Esophagus muscularis mucosa (tissue), 4 donors: ENCODE measurements at places on chromosomes 16 and 17. TPM values are rescaled to one million over a fixed set of nuclear protein-coding genes. Genes with fewer than 3 reads are reported as not detected.

- peak; percentile 57 for DNase-seq
Observed at GRCh38 chr16:53494636-53495035, 8.4 kb downstream of the AKTIP start.

DNA sequence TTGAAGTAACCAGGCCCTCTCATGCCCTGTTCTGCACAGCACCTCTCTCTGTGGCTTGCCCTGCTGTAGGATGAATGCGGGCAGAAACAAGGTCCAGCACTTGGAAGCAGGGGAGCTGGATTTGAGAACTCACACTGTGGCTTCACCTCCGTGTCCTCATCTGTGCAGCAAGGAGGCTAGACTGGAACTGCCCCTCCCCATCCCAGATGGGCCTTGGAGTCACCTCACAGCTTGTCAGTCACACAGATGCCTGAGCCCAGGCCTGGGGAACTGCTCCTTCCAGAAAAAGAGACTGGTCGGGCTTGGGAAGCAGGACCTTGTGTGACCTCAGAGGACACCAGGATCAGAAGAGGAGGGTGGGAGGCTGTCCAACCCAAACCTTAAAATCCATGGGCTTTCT, 180.8 kb downstream of the CCT6B start:
- no peak for DNase-seq

DNA sequence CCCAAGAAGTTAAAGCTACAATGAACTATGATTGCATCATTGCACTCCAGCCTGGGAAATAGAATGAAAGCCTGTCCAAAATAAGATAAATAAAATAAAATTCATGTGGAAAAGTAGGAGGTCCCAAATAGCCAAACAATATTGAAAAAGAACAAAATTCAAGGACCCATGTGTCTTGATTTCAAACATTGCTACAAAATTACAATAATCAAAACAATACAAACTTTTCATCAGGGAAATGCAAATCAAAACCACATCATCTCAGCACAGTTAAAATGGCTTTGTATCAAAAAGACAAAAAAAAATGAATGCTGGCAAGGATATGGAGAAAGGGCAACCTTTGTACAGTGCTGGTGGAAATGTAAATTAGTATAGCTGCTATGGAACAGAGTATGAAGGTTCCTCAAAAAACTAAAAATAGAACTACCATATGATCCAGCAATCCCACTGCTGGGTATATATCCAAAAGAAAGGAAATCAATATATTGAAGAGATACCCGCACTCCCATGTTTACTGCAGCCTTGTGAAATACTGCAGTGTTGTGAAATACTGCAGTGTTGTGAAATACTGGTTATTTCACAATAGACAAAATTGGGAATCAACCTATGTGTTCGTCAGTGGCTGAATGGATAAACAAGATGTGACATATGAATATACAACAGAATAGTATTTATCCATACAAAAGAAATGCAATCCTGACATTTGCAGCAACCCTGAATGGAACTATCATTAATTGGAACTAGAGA, 24.5 kb upstream of the ZNF287 start:
- DNase-seq, result no peak

GRCh38 chr17:50318501-50319285, 27.2 kb upstream of the XYLT2 start:
- DNase-seq, result no peak

IGF2BP1 gene
- not detected for total RNA-seq
